ENCODE measurements at places on chromosomes 5 and 9.

- DNase-seq, result no peak
Measured at GRCh38 chr5:150489360-150490295, 18.3 kb upstream of the NDST1 start.

DNA sequence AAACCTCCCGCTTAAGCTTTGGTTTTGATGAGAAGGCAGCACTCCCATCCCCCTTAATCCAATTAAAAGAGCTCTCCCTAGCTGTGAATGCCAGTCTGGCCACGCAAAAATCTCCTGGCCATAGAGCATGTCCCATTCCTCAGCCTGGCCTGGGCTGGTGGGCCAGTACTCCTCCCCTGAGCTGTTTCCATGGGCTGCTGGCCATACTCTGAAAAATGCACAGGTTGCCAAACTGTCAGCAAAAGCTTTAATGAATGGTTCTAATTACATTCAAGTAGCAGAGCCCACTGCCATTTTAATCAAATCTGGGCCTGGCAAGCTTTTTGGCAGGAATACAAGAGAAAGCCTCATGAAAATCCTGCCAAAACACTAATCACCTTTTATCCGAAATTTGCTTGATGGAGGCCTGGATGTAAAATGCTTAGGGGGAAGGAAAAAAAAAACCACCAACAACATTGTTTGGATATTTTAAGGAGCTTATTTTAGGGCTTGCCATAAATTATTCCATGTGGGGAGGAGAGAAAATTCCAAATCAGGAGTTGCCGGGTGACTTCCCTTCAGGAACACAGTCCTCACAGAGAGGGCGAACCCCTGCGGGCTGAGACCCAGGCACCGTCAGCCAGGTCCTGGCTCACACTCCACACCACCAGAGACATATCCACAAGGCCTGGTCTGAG is 243.3 kb downstream of the SEC61B start:
- no peak for DNase-seq

DNA sequence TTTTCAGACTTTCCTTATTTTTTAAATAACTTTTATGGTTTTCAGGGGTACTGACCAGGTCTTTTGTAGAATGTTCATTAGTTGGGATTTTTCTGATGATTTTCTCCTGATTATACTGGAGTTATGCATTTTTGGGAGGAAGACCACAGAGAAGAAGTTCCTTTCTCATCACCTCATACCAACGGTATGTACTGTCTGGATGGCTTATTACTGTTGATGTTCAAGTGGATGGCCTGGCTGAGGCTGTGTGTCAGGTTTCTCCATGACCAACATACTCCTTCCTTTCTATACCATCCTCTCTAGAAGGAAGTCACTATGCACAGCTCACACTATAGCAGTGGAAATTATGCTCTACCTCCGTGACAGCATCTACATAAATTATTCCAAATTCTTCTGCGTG is 71.1 kb upstream of the NR3C1 start:
- DNase-seq, result no peak

- DNase-seq, result no peak
Measured at GRCh38 chr5:150579462-150580400, 60.7 kb upstream of the SYNPO start.

- no peak for DNase-seq
Measured at GRCh38 chr9:82993856-82994605, 68.9 kb downstream of the RASEF start.

- DNase-seq, result no peak
Measured at GRCh38 chr5:22947921-22948320, 94.8 kb upstream of the CDH12 start.

DNA sequence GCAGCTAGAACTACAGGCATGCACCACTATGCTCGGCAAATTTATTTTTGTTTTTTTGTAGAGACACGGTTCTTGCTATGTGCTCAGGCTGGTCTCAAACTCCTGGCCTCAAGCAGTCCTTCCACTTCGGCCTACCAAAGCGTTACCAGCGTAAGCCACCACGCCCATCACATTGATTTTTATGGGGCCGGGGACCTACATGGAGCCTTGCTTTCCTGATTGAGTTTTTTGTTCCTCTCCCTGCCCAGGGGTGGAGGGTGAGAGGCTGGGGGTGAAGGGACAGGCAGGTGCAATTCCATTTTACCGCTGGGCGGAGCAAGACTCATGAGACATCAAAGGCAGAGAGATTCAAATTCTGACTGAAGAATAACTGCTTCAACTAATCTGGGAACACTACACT is 1.9 kb downstream of the ALDH1B1 start:
- no peak for DNase-seq

DNA sequence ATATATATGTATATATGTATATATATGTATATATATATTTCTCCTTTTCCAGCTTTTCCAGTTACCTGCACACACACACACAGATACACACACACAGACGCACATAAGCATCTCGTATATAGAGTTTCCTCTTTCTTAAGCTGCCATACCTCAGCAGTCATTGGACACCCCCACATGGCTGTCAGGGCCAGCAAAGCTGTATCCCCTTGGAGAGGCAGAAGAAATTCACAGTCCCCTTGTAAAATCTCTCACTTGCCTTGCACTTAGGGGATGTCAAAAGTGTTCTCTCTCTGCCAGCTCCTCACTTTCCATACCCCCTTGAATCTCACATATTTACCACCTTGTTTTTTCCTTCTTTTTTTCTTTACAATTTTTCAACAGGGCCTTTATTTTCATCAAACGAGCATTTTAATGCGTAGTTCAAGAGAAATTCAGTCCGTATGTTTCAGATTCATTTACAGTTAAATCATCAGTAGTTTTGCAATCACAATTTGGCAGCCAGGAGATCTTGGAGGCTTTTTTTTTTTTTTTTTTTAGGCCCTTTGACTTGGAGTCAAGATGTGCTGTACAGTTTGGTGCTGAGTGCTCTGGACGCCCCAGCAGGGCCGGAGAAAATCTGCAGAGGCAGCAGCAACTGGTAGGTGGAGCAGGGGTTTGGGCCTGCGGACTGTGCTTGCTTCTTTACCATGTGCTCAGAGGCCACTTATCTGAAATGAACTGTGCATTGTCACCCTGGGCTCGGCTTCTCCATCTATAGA is 244.9 kb upstream of the KLF4 start:
- no peak for DNase-seq

DNA sequence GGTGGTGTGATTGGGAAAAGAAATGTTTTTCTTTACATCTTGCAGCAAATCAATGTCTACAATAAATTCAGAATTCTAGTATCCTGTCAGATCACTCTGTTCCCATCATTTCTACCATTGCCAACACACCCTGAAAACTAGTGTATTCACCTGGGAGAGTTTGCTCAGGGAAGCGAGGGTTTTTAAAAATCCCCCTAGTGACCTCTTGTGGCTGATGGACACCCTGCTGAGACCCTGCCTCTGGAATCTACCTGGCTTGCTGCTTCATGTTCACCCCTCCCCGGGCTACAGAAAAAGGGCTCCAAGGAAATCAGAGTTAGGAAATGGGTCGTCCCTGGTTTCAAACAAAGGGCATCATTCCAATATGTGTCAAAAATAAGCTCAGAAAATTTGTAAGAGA is 21.4 kb upstream of the ALDOB start:
- DNase-seq, result peak; percentile 33

- DNase-seq, result no peak
Measured at GRCh38 chr9:20592673-20593072, 29.6 kb downstream of the MLLT3 start.

GRCh38 chr9:99056886-99057664 is 47.8 kb upstream of the TGFBR1 start:
- no peak for DNase-seq

- no peak for DNase-seq
Measured at GRCh38 chr9:34633166-34633565, 4.3 kb upstream of the ARID3C start.

DNA sequence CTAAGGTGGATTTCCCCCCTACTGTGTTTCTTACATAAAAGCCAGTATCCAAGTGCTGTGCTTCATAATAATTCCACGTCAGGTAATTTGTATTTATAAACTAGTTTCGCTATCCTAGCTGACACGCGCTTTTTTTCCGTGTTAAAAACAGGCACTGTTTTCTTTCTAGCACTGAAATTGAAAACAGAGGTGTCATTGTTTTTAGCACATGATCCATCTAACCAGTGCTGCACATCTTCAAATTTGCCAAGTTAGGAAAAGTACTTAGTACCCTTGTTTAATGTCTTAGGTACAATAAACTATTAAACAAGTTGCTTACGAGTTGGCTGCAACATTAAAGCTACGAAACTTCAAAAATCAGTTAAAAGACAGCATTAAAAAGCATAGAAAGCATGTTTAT is 49.9 kb downstream of the JMY start:
- no peak for DNase-seq

DNA sequence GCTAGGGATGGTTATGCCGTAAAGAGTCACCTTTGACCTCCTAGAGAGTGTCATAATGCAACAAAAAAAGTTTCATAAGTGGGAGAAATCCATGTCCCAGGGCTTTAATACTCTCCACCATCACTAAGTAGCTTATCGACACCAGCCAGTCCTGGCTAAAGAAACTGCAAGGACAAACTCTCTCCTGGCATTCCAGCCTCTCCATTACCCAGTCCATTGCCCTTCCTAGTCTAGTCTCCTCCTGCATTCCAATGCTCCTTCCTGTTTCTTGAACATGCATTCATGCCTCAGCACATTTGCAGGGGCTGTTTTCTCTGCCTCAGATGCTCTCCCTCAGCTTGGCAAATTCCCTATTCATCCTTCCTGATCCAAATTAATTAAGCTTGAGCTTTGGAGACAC is 364.1 kb downstream of the BRINP1 start:
- DNase-seq, result peak; percentile 35

All from iPS-NIHi11 (cell line).